NCI-H524 (cell line): ENCODE measurements at places on chromosomes 4 and X.

GRCh38 chrX:70087857-70088630, 25.8 kb downstream of the OTUD6A start:
- peak; percentile 35 for DNase-seq

- DNase-seq, result no peak
Observed at GRCh38 chrX:10495677-10496076, 124.7 kb downstream of the MID1 start.

- DNase-seq, result peak; percentile 62
Observed at GRCh38 chrX:143306991-143307937, 210.0 kb downstream of the SPANXN3 start.

DNA sequence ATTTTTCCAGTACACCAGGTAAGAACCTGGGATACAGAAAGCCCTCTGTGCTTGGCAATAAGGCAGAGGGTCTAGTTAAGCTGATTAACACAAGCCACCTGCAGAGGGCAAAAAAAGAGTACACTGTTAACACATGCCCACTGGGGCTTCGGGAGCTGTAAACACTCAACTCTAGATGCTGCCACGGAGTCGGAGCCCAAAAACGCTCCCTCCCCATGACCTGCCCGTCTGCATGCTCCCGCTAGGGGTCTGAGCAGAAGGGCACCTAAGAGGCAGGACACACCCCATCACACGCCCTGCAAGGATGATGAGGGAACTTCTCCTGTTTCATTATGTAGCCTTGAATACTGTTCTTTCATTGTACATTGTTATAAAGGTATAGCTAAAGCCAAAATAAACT, 715.6 kb upstream of the AADAT start:
- peak; percentile 53 for DNase-seq

DNA sequence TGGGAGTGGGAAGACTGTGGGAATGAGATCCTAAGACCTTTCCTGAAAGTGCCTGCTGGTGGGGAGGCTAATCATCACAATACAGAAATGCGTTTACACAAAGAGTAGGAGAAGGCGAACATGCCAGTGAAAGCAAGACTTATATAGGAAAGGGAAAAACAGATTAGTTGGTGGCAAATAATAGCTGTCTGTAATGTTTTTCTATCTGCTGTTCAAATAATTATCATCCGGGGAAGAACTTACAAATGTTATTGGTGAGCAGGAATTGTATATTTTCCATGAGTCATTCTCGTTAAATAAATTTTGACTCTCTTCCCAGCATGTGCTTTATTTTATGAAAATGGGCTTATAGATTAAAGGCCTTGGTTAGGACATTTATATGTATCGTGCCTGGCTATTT, 196.5 kb downstream of the ARHGAP10 start:
- no peak for DNase-seq

DNA sequence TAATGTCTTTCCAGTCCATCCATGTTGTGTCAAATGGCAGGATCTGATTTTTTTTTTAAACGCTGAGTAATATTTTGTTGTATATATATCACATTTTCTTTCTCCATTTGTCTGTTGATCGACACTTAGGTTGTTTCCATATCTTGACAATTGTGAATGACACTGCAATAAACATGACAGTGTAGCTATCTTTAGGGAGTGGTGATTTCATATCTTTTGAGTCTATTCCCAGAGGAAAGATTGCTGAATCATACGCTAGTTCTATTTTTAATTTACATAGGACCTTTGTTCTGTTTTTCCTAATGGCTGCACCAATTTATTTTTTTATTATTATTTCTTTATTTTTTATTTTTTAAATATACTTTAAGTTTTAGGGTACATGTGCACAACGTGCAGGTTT, 470.7 kb downstream of the CCSER1 start:
- DNase-seq, result no peak

DNA sequence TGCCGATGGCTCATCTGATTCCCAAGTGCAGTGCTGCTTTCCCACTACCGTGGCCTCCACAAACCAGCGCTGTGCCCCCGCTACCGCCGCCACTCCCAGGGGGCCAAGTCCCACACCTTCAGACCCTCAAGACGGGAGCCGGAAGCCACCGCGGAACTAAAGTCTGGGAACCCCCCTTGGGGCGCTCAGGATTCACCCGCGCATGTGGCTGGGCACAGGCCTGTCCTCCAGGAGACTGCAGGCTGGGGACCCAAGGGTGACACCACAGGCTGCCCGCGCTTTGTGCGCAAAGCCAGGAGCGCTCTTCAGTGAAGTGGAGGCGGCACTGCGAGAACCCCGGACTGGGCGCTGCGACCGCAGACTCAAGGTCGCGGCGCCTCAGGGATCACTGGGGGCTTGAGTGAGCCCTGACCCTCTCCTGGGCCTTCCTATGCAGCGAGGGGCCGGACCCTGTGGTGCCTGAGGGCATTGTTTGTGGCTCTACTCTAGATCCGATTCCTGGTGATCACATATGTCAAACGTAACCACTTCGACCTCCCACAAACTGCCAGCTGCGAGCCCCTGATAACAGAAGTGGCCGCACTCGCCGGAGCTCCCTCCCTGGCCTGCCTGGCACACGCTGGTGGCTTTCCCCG, 20.4 kb upstream of the TBC1D14 start:
- DNase-seq, result no peak

GRCh38 chrX:107273795-107274194, 67.4 kb downstream of the DNAAF6 start:
- DNase-seq, result peak; percentile 48

GRCh38 chrX:148612431-148612830, 112.0 kb downstream of the AFF2 start:
- no peak for DNase-seq

- DNase-seq, result no peak
Observed at GRCh38 chr4:93396272-93396671, 432.3 kb upstream of the ATOH1 start.

GRCh38 chrX:25131055-25131454, 115.3 kb upstream of the ARX start:
- no peak for DNase-seq

GRCh38 chr4:7631288-7632014, 196.7 kb upstream of the PSAPL1 start:
- DNase-seq, result no peak

- no peak for DNase-seq
Observed at GRCh38 chr4:86894455-86894854, 2.2 kb upstream of the C4orf36 start.

- DNase-seq, result no peak
Observed at GRCh38 chr4:123361195-123361861, 35.3 kb upstream of the SPRY1 start.

- DNase-seq, result no peak
Observed at GRCh38 chr4:76977736-76978350, 28.3 kb downstream of the SEPTIN11 start.

DNA sequence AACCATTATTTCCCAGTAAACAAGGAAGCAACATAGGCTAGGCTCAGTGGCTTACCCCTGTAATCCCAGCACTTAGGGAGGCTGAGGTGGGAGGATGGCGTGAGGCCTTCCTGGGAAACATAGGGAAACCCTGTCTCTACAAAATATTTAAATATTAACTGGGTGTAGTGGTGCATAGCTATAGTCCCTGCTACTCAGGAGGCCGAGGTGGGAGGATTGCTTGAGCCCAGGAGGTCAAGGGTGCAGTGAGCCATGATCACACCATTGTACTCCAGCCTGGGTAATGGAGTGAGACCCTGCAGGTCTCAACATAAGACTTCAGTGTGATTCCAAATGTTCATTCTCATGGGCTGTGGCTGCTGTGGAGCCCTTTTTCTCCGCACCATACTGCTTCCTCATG, 34.9 kb downstream of the FHDC1 start:
- DNase-seq, result no peak

DNA sequence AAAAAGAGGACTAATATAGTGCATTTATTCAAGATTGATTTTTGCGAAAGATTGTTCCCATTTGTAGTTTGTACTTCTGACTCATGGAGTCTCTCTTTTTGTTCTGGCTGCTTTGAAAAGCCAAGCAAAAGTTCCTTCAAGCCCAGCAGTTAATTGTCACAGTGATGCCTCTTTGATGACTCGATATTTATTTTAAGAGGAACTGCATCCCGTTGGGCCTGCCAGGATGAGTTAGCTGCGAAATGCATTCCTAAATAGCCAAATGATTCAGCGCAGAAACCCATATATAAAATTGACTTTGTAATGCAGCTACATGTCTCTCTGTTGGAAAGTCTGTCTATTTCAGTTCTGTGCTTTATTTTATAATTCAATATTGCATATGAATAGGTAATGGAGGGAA, 295.1 kb downstream of the GBA3 start:
- DNase-seq, result no peak

- DNase-seq, result no peak
Observed at GRCh38 chr4:17595471-17596005, 18.5 kb downstream of the LAP3 start.

DNA sequence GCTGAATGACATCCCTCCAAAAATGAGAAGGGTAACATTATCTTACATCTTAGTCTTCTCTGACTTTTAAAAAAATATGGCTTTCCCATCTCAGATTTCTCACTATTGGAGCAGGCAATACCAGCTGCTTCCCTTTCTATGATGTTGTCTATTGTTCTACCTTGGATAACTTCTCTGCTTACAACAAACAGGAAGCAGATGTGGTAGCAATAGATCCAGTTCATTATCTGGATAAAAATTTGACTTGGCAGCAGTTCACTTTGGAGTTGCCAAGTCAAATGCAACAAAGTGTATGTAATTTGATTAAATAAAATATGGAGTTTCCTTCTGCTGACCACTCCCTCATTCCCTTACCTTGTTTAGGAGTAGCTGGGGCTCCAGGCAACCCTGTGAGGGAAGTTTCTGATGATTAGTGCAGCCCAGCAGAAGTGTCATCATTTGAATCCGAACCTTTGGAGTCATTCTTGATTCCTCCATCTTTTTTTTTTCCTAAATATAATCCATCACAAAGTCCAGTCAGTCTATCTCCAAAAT, 72.0 kb upstream of the GPRIN3 start:
- DNase-seq, result no peak

DNA sequence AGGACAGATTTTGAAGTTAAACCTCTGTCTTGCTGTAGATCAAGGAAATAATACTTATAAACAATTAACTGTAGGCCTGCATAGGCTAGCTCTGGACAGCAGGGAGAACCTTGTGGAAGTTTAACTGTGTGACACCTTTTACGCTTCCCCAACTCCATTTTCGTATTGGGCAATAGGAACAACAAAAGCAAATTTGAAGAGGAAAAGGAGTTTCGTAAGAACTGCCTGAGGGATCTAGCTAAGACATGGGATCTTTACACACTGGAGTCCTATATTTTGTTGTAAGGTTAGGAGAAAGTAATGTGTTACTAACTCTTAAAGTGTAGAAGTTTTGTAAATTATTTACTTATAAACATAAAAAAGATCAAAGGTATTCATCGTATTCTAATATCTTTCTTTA, 324.9 kb upstream of the CASK start:
- DNase-seq, result no peak

DNA sequence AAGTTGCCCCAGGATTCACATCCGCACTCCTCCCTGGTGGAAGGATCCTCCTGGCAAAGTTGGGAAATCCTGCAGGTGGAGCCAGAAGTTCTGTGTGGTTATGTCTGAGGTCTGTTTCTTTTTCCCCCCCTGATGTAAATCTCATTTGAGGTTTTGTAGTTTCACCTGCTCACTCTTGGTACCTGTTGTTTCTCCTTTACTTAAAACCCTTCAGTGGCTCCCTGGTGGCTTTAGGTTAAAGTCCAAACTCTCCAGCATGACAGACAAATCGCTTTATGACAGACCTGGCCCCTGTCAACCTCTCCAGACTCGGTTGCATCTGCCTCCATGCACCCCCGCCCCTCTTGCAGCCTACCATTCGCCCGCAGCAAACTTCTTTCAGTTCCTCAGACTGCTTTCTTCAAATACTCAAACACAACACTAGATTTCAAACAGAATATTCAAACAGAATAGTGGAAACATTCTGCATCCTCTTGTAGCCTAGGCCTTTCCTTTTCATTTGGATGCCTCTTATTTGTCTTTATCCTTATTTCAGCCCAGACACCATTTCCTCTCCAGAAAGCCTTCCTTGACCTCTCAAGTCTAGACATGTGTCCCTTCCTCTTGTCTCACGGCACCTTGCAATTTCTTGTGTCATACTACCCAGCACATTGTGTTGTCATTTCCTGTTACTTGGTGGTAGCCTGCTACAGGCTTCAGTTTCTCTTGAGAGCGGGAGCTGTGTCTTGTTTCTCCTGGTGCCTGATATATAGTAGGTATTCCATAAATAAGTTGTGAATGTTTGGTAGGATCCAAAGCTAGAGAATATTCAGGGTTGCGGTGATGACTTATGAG, 24.8 kb downstream of the IL13RA1 start:
- DNase-seq, result no peak

GRCh38 chrX:68761086-68761485, 67.7 kb upstream of the EFNB1 start:
- no peak for DNase-seq

- DNase-seq, result peak; percentile 14
Observed at GRCh38 chrX:105460376-105460775, 239.9 kb upstream of the TEX13A start.

GRCh38 chr4:118034053-118034785, at the start of gene NDST3:
NDST3 (plus strand) TSS chr4:118034486; CDS start chr4:118053911, 19,425 bp downstream.
- DNase-seq, result peak; percentile 67

DNA sequence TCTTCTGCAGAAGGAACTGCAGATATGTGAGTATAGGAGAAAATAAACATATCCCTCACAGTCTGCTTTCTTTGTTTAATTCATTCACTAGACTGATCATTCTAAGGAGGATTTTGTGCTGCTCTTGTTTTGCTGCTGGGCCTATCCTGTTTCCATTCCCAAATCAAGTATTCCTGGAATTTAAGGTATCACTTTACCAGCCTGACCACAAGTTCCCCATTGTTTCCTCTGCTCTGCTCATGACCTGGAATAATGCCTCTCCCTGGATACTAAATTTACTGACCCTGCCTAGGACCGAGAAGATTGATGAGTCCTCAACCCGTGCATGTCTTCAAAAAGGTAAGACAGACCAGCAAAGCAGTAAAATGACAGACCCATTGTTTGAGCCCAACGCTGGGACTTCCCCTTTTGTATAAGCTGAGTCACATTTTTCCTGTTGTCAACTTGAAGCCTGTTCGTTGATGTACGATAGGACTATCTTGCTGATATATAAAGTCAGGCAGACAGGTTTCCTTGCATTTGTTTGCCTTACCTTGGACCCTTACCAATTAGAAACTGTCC, 85.5 kb upstream of the TET2 start:
- no peak for DNase-seq

- DNase-seq, result peak; percentile 54
Observed at GRCh38 chr4:38034986-38035882, 75.0 kb downstream of the PTTG2 start.

DNA sequence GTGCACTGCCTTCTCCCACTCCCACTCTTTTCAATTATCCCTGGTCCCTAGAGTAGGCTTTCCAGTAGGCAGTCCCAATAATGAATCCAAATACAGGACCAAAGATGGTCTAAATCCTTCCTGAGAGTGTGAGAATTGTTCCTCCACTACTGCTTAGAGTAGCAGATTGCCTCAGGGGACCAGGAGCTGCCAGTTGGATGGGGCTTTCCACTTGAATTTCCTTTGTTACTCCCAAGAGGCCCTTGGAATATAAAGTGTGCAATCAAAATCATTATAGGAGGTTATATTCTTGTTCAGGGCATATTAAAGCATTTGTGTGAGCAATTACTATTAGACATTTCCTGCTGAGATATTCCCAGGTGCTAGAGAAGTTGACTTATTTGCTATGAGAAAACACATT, 156.6 kb upstream of the TLL1 start:
- peak; percentile 4 for DNase-seq
